DMS79 (cell line): ENCODE measurements at places on chromosomes 7 and 10.

GRCh38 chr7:30327813-30328212, 43.4 kb downstream of the ZNRF2 start:
- DNase-seq, result no peak

GRCh38 chr7:43244784-43245183, 132.3 kb downstream of the HECW1 start:
- no peak for DNase-seq

GRCh38 chr10:45460235-45460878, 86.3 kb downstream of the ALOX5 start:
- no peak for DNase-seq

DNA sequence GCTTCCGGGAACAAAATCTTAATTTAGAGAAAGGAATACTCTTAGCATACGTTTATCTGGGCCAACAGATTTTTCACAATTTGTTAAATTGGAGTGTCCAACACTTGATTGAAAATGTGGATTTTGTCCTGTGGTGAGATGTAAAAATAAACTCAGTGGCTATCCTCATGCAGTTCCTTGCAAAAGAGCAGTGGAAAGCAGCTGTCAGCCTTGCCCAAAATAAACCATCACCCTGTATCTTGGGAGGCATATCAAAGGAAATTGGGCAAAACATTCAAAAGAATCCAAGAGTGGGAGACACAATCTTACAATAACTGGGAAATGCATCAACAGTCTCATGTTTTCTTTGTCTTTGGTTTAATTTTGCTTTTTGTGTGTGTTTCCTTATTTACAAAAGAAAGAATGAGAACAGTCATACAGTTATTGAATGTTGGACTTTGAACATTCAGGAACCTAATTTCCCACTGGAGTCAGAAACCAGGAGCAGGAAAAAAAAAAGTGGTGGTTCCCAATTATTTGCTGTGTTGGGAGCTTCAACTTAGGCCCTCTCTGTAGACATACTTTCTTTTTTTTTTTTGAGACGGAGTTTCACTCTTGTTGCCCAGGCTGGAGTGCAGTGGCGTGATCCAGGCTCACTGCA, 44.4 kb upstream of the DGKI start:
- DNase-seq, result no peak

GRCh38 chr7:80816806-80817205, 102.0 kb downstream of the SEMA3C start:
- DNase-seq, result no peak

DNA sequence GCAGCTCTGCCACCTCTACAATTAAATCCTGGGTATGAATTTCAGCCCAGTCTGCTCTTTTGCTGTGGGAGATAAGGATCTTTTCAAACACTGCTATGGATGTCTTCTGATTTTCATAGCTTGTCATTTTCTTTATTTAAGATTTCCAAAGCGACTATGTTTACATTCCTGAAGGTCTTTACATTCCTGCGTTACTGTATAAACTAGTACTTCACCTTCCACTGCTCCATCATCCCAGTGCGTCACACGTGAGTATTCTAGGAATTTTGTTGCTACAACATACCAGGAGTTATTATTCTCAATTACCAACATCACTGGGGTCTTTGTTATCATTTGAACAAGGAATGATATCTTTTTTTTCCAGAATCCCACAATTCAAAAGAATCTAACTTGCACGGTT, 944.7 kb downstream of the SORCS3 start:
- no peak for DNase-seq

DNA sequence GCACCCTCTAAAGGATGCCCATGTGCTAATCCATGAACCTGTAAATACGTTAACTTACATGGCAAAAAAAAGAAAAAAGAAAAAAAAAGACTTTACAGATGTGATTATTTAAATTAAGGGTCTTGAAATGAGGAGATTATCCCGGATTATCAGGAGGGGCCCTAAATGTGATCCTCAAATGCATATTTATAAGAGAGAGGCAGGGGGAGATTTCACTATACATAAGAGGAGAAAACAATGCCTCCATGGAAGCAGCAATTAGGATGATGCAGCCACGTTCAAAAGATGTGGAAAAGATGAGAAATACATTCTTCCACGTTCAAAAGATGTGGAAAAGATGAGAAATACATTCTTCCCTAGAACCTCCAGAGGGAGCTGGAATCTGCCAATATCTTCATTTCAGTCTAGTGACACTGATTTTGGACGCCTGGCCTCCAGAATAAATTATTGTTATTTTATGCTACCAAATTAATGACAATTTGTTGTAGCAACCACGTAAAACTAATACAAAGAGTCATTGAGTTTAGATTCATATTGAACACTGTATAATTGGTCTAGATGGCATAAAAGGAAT, 328.4 kb upstream of the GNAI1 start:
- no peak for DNase-seq

DNA sequence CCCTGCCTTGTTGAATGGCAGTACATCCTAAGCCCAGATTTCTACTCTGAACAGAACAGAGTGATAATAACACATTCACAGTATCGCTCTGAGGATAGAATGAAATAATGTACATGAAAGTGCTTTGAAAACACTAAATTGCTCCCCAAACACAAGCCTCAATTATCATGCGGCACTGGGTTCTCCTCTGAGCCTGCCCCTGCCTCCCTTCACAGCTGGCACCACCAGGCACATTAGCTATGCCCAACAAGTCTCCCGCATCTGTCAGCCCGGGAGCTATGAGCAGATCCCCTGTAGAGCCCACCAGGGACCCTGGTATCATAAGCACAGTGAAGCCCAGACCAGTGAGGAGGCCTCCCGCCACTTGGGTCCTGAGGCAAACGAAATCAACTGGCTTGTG, 405.5 kb downstream of the GRID1 start:
- DNase-seq, result no peak

DNA sequence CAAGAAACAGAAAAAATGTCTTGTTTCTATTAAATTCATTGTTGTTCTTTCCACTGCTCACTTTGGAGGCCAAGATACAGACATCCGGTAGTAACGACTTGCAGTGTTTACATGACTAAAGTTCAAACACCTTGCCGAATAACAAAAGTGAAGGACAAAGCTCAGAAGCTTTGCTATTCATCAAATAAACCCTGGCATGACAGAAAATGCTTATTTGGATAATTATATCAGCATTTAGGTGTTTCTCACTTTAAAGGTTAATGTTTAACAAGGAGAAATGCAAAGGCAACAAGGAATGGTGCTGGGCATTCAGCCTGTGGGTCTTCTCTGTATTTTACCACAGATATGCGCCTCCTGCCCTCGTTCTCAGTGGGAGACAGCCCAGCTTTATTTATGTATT, 5.4 kb upstream of the PTF1A start:
- DNase-seq, result no peak

DNA sequence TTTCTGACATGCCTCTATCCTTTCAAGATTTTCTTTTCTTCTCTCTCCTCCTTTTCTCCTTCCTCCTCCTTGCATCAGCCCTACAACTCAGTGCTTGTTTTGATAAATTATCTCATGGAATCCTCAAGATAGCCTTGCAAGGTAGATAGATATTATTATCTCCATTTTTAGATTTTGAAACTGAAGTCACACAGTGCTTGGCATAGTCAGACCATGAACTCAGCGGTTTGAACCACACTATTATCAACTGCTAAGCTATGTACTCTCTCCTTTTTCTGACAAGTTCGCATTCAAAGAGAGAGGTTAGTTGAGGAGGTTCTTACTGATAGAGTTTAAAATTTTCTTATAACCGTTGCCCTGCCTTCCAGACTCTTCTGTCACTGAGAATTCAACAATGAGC, 79.1 kb downstream of the SUGCT start:
- no peak for DNase-seq

DNA sequence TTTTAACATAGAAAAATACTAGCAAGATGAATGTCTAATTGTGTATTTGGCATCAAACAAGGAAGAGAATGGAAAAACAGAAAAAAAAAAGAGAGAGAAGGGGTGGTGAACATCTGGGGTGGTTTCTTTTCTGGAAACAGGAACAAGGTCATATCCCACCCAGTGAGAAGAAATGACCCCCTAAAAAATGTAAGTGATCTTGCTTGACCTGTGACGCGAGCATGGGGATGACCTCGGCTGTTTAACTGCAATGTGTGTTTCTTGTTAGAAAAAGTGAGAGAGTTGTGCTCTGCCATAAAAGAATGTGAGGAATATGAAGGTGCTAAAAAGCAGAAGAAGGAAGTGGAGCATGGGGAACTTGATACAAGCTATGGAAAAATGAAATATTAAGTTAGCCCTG, 258.5 kb downstream of the AGMO start:
- no peak for DNase-seq

GRCh38 chr10:97780841-97781617, 9.2 kb upstream of the SFRP5 start:
- DNase-seq, result peak; percentile 19

DNA sequence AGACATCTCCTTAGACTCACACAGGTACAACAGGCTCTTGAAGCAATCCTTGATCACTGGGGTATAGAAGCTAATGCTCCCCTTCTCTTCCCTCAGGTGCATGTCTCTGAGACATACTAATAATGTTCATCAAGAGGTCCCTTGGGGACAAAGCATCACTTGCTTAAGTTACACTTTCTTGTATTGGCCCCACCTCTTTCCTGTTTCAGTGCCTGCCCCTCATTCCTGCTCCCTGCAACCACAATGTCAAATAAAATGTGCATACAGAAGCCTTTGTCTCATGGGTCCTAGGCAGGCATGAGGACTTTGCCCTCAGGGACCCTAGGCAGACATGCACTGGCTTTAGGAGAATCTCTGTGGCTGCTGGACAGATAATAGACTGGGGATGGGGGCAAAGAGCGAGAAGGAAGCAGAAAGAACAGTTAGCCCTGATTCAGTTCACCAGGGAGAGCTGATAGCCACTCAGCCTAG, 175.0 kb upstream of the NPY start:
- DNase-seq, result peak; percentile 32

DNA sequence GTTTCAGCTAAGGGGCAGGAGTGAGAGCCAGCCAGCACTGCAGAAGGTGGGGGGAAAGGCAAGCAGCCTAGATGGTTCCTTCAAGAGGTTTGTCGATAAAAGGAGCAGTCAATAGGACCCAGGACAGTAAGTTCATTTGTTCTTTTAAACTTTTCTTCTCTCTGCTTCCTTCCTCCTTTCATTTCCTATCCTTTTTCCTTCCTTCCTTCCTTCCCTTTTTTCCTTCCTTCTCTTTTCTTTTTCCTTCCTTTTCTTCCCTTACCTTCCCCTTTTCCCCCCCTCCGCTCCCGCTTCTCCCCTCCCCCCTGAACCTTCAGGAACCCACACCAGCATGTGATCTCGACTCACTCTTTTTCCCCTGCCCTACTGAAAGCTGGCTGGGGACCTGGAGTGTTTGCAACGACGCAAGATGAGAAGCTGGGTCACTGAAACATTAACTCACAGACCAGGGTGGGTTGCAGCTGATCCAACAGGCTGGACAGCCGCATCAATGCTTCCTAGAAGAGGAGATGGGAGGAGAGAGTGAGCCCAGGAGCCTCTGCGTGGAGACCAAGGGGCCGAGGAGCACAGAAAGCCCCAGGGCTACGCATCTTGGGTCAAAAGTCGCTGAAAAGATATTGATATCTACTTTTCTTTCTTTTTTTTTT, 103.4 kb upstream of the SDK1 start:
- no peak for DNase-seq

GRCh38 chr10:11424456-11425295, 186.8 kb downstream of the USP6NL start:
- peak; percentile 79 for DNase-seq

- DNase-seq, result no peak
Observed at GRCh38 chr7:7909376-7909775, 59.2 kb upstream of the GLCCI1 start.

- DNase-seq, result no peak
Observed at GRCh38 chr10:70566515-70567290, 35.8 kb downstream of the PRF1 start.
